ENCODE measurements at places on chromosomes 11 and 22.

GRCh38 chr11:34065505-34066203 lies 14.1 kb downstream of the CAPRIN1 start:
- DNase-seq: no peak

- DNase-seq: no peak
Observed at GRCh38 chr11:45713573-45713972, 48.2 kb upstream of the CHST1 start.

- DNase-seq: no peak
Observed at GRCh38 chr11:20712912-20713311, 43.5 kb downstream of the NELL1 start.

- no peak for DNase-seq
Observed at GRCh38 chr11:46918788-46919513, 601 bp upstream of the LRP4 start.

GRCh38 chr22:44119669-44120313 lies 60.9 kb upstream of the PARVG start:
- no peak for DNase-seq

DNA sequence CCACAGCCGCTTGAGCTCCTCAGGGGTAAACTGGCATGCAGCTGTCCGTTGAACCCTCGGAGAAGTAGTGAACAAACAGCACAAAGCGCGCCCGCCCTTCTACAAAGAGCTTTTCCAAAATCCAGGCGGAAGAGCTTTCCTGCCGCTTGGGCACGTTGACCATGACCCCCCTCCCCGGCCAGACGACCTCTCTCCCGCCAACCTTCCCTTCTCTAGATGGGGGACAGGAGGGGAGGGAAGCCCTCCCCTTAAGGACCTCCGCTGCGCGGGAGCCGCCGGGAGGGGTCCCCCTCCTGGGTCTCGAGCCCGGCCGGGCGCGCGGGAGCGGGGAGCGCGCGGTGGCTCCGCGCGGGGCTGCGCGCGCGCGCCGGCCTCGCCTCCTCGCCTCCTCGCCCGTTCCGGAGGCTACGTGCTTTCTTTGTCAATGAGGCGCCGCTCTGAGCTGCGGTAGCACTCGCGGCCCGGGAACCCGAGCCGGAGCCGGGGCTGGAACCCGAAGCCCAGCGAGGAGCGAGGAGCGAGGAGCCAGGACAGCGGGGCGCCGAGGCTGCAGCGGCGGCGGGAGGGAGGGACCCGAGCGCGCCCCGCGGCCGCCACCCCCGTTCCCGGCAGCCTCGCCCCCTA lies 118.6 kb downstream of the HIPK3 start:
- DNase-seq: no peak

- no peak for DNase-seq
Observed at GRCh38 chr11:44597358-44598012, 32.0 kb downstream of the CD82 start.

- no peak for DNase-seq
Observed at GRCh38 chr11:57476047-57476756, 15.9 kb downstream of the RTN4RL2 start.

DNA sequence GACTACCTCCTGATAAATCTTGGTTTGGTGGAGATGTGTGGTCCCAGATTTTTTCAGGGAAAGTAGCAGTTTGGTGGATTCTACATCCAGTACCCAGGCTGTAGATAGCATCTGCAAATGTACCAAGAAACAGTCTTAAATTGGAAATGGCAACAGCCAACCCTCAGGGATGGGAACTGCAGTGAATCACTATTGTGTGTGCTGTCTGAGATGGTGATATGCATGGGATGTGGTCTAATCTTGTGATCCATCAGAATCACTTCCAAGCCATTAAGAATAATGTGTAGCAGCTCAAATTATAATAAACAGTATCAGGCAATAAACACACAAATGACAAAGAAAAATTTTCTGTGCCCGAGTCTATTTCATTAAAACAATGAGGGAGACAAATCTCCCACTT lies 3.4 kb downstream of the OLFML1 start:
- DNase-seq: no peak

DNA sequence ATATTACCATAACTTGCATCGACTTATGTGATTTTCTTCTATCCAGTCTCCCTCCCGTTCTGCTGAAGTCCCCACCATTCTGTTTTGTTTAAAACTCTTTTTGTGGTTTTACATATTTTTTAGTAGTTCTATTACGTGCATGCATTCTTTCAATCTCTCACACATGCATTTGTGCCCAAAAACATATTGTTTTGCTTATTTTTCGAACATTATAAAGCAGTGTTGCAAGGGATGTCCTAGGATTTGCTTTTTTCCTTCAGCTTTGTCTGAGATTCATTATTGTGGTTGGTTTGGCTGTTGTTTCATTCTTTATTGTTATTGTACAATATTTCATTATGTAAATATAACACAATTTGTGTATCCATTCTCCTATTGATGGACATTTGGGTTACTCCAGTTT lies 235.7 kb downstream of the DYNC2H1 start:
- DNase-seq: no peak

GRCh38 chr22:43580271-43580750 lies 168.5 kb downstream of the MPPED1 start:
- no peak for DNase-seq

GRCh38 chr11:8480858-8481257 lies 113.2 kb downstream of the STK33 start:
- DNase-seq: no peak

- DNase-seq: no peak
Observed at GRCh38 chr11:59510941-59511589, at the start of gene OR4D9. TSS of gene OR4D9 (plus strand) at chr11:59511539. CDS start at chr11:59514913, 3,374 bp downstream.

- DNase-seq: peak; percentile 84
Observed at GRCh38 chr22:46171940-46172339, 21.6 kb downstream of the PPARA start.

DNA sequence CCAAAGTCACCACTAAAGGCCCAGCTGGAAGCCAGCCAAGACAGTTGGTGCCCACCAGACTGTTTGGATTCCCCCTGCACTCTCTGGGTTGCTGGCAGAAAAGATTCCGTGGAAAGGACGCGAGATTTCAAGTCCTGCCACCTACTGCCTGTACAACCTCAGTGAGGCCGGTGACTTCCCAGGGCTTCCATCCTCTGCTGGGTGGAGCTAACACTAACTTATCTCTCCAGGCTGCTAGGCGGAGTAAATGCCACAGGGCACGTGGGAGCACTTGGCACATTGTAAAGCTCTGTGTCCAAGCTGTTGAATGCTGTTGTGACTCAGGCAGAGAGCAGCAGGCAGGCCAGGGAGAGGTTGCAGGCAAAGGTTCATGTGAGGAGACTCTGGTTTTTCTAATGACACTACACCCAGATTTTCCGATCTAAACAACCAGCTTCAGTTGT lies 50.9 kb upstream of the CDON start:
- DNase-seq: no peak

DNA sequence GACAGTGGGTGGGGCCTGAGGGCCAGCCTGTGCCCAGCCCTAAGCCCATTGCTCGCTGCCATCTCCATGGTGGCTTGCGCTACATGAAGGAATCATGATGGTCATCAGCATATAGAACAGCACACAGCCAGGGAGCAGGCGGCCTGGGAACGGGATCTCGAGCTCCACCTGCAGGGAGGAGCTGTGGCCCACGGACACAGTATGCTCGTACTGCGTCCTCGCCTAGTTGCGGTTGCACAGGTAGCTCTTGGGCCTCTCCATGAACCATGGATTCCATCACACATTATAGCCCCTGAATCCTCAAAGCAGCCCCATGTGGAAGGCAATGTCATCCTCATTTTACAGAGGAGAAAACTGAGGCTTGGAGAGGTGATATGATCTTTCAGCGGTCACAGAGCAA lies 15.1 kb downstream of the SEC14L4 start:
- no peak for DNase-seq

DNA sequence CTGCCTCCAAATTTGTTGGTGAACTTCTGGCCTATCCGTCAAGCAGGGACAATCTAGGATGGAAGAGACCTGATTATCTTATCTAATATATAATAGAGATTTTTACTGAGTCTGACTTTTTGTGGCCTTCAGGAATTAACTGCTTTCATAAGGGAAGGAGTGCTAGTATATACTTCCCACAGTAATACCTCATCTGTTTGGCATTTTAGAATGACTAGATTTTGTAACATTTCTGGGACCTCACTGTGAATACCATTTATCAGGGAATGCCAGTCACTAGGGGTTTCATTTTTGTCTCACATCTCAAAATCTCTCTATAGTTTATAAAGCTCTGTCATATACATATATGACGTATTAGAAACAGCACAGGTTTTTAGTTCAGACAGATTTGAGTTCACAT lies 114.3 kb downstream of the INSC start:
- no peak for DNase-seq

DNA sequence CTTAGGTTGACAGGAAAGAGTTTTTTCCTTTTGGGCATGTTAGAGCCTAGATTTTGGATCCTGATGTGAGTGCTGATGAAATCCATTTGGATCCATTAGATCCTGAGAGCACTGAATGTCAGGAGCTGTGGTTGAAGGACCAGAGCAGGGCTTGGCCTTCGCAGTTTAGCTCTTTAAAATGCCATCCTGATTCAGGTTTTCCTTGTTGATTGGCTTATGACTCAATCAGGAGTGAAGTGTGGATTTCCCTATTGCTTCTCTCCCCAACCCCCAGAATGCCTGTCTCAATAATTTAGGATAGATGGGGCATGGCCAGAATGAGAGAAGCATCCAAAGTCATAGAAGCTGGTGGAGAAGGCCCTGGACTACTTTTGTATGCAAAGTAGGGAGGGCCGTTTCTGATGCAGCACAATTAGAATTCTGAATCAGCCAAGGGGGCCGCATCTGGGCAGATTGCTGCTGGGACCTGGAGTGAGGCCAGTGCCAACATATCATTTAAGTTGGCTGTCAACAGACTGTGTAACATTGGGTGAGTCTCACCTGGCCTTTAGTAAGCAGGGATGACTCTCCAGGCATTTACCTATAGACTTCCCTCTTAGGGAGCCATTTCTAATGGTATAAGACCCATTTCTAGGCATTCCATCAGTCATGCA lies 80.5 kb downstream of the TEAD1 start:
- no peak for DNase-seq
